Non-pigmented ciliary epithelial cell (primary cell): ENCODE measurements at places on chromosomes 1 and 21.
A peak's percentile ranks its signal among the peaks of the same experiment; 100 is the strongest.

DNA sequence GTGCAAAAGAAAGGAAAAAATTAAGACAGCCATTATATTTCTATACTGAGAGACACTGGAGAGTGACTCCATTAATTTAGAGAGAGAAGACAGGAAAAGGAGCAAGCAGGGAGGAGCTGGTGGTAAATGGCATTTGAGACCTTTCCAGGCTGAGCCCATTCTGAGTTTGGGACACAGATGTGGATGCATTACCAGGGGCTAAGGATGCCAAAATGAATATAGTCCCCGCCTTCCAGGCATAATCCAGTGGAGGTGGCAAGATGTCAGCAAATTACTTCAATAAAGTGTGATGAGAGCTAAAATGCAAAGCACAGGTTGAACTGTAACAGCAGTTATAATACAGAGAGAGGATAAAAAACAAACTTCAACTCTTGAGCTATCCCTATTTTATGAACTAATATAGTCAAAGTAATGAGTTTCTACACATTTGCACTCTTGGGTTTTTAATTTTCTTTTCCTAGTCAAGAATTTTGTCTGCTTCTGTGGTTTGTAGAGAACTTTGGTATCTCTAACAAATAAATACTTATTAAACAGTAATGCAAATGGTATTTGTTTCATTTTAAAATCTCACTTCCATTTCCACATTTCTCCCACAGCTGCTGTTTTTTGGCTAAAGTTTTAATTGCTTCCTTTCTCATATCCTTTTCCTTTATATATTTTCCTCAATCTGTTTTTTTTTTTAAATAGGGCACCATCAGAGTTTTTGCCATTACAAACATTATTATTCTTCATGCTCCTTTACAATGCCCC, 228.2 kb upstream of the KCNK2 start:
- no peak for DNase-seq

GRCh38 chr1:8329439-8329838, 11.5 kb downstream of the SLC45A1 start:
- DNase-seq = no peak

DNA sequence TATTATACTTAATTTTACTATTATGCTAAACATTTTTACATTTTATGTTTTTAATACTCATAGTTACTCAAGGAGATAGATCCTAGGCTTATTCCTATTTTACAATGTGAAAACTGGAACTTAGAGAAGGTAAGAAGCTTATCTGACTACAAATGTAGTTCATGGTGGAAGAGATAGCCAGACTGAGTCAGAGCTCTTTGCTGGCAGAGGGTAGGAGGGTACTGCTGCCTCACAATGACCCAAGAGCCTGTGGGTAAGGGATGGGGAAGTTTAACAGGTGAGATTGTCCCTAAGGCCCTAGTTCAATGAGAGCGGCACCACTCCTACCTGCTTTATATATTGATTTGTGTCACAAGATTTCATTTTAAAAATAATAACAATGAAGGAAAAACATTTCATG, 34.1 kb upstream of the NEK7 start:
- no peak for DNase-seq

GRCh38 chr1:15290382-15290781, 43.4 kb downstream of the FHAD1 start:
- DNase-seq = peak; percentile 74

GRCh38 chr1:2973601-2974593, 47.4 kb upstream of the ACTRT2 start:
- no peak for DNase-seq

GRCh38 chr21:28793043-28793442, 199.6 kb downstream of the LTN1 start:
- DNase-seq = no peak

DNA sequence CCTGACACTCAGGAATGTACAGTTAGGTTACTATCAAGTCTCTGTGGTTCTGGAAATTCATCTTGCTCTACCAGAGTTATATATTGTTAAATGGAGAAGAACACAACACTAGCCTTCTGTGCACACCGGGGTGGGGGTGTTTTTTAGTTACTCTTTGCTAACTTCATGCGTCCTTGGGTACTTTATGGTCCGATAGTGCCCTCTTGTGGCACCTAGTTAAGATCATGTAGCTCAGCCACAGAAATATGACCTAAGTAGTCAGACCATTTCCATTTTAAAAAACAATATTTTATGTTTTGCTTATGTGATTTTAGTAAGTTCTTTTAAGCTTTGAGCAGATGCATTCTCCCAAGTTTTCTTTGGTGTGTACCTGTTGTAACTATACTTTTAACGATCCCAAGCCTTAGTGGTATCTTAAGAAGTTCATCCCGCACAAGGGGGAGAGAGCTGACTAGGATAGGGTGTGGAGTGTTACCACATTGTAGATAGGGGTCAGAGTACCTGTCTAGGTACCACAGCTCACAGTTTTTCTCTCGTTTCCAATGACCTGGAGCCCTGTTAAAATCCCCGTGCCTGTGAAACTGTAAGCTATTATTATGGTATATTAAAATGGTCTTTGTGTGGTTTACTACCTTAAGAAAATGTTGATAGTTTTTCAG, 20.6 kb upstream of the SH3D21 start:
- peak; percentile 71 for DNase-seq

- no peak for DNase-seq
These were observed 18.9 kb downstream of the CACHD1 start for GRCh38 chr1:64488862-64489261.
